ENCODE measurements at places on chromosomes 11 and 22.

DNA sequence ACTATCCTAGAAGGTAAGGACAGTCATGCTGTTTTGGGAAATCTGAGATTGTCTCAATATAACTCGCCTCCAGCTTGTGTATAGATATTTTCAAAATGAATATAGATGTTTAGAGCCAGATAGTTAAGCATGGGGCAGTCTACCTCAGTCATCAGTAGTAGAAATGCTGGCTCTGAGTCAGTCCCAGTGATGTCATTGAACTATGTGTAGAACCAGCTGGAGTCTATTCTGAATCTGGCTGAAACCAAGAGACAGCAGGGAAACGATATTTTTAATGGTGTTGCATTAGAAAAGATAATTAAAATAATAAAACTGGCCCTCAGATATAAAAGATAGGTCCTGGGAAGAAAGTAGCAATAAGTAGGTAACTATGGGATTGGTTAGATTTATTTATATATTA lies 25.9 kb downstream of the PIWIL4 start:
- DNase-seq: no peak

GRCh38 chr11:73940801-73941570 lies 9.8 kb upstream of the DNAJB13 start:
- no peak for DNase-seq

DNA sequence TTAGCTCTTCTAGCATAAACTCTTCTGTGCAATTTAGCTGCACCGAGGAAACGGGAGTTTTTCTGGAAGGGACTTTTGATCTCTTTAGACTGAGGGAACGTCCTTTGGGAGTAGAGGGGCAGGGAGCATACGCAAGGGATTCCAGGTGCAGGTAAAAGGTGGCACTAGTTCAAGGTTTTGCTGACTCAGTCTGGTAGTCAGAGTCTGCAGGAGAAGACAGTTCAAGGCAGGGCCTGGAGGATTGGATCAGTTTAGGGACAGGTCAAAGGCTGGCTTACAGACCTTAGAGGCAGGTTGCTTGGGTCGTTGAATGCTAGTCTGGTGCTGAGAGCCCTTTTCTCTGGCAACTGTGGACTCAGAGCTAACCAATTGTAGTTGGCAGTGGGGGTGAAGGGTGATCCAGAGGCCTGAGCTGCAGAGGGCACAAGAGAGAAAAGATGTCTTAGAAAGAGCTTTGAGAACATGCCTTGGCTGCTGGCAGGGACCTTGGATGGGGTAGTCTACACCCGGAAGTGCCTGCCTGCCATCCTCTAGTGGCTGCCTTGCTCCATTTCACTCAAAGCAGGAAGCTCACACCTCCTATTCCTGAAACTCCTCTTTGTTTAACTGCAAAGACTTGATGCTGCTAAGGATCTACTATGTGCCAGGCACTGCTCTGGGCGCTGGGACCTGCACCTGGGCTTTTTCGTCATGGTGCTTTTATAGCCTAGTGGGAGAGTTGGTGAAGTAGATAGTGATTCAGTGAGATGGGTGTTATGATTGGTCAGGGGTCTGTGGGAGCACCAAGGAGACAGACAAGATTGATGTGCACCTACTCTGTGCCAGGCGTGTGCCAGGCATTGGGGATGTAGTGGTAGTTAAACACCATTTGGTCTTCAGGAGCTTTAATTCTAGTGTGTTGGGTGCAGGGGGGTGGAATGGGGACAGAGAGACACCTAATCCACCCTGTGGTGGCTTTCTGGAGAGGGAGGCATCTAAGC lies 17.1 kb downstream of the MIAT start:
- DNase-seq: no peak

DNA sequence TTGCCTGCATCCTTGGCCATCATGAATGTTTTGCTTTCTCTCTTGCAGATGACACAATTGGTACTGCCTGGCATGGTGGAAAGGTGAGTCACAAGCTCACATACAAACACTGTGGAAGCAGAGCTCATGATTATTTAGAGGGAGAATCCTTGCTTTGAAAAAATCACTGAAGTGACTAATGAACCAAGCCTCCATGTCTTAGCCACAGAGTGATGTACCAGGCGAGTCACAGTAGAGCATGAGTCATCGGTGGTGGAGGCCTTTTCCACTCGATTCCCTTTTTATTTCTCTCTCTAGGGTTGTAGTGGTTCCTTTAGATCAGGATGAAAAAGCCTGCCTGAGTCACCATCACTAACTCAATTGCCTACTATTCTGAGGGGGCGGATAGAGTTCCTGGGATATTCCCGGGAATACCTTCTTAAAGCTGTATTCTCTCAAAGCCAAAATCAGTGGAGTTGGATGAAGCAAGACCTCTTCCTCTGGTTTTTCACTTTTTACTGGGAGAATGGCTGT lies 49.6 kb upstream of the ALKBH3 start:
- DNase-seq: no peak

DNA sequence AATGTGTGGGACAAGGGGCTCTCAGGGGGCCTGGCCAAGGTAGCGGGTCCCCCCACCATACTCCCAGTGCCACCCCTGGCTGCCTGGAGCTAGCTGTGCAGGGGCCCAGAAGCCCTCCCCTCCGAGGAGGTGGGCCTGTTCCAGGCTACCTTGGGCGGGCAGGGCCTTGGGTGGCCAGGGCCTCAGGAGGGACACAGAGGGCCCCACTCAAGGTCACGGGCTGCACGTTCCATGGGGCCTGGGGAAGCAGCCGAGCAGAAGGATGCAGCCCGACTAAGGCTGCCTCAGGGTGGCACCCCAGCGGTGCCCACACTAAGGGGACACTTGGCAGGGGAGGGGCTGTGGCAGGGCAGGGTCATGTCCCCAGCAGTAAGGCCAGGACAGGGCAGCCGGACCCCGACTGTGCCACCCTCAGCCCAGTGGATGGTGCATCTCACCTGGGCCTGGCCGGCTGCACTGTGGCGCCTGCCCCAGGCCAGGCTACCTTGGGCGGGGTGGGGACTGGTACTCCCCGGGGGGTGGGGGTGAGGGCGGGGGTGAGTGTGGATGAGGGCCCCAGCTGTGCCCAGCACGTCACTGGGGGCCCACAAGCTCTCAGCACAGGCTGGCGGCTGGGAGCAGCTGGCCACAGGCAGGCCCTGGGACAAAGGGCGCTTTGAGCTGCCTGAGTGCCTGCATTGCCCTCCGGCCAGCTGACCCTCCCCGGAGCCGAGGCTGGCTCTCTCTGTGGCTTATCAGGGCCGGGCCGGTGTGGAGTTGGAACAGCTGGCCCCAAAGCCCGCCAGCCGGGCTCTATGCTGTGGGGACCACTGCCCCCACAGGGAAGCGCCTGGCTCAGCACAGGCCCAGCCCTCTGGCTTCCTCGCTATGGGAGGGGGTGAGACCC lies 117.1 kb downstream of the KCNQ1 start:
- DNase-seq: no peak

- DNase-seq: peak; percentile 60
These were observed 53.2 kb downstream of the TSPAN18 start for GRCh38 chr11:44779736-44780520.

DNA sequence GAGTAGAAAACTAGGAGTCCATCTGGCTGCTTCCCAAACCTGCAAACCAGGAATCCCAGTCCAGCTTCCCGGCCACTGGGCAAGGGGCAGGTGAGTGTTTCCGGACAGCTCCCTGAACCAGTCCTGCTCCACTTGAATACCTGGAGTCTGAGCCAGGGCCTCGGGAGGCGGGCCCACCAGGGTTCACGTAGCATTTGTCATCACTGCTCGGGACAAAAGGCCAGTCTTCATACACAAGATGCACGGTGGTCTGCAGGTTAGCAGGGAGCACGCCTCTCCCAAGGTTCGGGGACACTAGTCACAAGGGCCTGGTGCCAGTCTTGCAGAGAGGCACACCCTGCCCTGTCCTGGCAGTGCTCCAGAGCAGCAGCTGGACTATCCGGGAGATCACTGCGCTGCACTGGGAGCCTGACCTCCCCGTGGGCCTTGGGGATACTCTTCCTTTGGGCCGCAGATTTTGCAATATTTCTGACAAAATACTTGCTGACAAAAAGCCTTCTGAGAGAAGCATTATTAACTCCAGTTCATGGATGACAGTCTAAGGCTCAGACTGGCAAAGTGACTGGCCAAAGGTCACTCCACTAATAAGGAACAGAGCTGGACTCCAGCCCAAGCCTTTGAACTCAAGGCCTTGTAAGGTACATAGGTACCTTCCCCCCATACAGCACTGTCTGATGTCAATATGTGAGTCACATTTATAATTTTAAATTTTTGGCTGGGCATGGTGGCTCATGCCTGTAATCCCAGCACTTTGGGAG lies 25.1 kb downstream of the CD6 start:
- no peak for DNase-seq

DNA sequence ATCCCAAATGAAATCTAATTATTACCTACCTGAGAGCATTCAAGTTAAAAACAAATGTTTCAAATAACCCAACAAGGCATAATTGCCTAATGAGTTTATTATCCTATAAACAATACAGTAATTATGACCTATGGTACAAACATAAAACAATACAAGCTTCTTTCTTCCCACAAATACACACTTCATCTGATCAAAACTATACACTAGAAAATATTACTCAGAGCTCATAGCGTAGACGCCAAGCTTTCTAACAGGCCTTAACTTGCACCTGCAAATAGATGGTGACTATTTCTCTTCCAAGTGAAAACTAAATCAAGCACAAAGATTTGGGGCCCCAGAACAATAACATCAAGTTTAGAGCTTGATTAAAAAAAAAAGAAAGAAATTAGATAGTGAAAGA lies 78.1 kb downstream of the SOX6 start:
- no peak for DNase-seq

DNA sequence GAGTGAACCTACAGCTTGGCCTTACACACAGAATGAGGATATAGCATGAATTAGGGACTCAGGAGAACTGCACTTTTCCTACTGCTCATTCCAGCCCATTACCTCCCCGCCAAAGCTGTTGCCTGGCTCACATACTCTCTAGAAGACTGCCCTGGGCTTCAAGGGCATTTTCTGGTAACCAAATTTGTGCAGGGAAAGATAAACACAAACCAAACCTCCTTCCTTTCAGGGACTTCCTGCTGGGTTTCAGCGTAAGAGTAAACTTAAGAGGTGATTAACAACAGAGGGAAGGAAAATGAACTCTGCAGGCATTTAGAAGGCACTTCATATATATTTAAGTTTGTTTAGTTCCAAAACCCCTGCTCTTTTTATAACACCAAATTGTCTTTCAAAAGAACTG lies 194.9 kb downstream of the SWAP70 start:
- DNase-seq: no peak

- DNase-seq: no peak
These were observed 6.7 kb downstream of the DSCAML1 start for GRCh38 chr11:117790279-117790678.

DNA sequence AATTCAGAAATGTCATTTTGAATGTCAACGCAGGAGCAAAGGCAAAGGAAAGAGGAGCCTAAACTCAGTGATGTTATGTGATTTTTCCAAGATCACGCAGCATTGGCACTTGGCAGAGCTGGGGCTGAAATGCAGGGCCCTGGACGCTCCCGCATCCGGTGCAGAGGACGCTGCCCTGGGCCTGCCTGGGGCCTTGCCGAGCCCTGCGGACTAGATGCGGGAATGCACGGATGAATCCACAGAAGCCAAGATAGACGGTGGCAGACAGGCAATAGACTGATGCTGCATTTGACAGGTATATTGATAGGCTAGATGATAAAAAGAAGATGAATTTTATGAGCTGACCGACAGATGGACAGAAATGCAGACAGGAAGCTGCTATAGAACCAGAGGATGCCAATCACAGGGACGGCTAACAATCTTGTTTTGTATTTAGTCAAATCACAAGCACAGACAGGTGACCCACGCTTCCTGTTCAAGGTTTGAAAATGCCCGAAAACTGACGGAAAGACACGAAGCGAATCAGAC lies 696 bp upstream of the MARK2 start:
- no peak for DNase-seq

DNA sequence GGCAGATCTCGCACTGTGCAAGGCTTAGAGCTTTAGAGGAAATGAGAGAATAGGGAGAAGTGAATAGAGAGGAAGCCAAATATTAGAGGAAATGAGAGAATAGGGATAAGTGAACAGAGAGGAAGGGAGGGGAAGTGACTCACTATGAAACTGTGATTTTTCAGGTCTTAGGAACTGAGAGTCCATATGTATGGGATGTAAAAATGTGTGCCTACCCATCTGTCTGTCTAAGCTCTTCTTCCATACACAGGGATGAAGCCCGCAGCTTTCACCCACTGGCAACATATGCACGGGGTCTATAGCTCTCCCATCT lies 6.4 kb upstream of the CCDC86 start:
- no peak for DNase-seq

DNA sequence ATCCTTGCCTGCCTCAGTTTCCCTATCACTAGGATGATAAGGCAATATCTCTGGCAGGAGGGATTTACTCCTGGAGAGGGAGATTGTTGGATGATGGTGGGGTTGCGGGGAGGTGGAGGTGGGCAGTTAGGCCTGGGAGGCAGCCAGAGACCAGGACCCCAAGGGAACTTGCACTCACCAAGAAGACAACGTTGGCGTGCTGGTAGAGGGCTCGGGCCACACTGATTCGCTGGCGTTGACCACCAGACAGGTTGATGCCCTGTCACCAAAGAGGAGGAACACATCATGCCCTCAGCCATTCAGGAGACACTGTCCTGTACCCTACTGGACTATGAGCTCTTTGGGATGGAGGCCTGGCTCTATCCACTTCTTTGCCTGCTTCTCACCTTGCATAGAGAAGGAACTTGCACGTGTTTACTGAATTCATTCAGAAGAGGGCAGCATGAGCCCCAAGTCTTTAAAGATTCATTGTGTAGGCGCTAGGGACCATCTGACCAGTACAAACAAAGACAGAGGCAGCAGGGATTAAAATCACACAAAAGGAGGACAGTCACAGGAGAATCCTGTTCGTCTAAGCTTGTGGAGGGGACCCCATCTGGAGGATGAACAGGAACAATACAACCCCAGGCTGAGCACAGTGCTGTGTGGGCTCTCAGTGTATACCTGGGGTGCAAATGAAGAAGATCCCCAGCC lies 24.2 kb upstream of the KCNJ11 start:
- DNase-seq: peak; percentile 61

DNA sequence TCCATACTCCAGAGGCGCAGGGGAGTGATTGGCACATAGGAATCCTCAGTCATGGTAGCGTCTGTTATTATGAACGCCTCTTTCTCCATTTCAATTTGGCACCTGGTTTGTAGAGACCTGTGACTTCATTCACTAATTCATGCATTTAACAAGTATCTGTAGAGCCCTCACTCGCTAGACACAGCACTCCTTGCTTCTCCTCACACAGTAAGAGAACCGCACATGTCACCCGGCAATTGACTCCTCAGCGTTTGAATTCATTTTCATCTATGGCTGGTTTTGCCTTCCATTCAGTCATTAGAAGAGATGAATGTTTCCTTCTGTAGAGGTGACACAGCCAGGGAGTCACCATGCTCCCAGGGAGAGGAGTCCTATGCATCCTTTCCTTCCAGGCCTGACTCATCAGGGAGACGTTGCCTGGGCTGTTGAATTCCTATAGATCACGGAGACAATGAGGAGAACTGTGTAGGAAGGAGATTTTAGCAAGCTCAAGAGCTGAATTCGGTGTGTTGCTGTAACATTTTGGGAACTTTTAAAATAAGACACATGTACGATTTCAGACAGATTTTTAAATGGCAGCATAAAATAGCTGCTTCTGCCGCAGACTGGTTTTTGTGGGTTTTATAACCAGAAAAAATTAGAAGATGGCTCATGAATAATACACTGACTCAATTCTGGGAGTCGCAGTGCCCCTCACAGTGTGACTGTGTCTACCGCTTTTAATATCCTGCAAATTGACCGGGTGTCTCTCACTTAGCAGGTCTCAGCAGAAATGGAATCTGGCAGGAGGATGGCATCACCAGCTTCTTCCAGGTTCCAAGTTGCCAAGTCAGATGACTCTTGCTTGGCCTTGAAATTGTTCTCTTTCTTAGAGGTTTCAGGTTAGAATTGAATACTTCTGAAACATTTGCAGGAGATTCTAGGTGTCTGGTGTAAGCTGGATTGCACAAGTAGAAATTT lies 44.4 kb upstream of the CLMP start:
- DNase-seq: no peak

All from WERI-Rb-1 (cell line).